ENCODE measurements at places on chromosomes 1 and 21. TPM values are rescaled to one million over a fixed set of nuclear protein-coding genes. Genes with fewer than 3 reads are reported as not detected.

Gene MTARC1
- not detected for total RNA-seq

Gene TRIM67
- not detected for total RNA-seq

Gene PLA2G2F
- not detected for total RNA-seq

Gene ZBTB37
- total RNA-seq = 1.6 TPM

GRCh38 chr1:230307213-230307612 is 118.9 kb downstream of the PGBD5 start:
- DNase-seq = no peak

DNA sequence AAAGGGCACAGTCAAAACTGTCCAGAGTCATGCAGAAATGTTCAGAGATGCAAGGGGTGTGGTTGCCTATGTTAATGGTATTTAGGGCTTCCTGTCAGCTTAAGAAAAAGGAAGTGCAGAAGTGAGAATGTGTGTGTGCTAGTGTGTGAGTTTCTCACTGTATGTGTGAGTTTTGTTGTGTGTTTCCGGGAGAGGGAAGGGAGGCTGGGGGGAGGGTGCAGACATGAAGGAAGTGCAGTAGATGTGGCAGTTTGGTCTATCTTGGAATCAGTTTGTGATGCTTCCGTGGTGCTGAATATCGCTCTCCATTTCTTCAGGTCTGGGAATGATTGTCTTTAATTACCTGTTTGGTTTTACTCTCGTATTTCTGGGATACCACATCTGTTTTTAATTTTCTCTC is 16.5 kb upstream of the ATP6V1G3 start:
- DNase-seq = peak; percentile 17

DNA sequence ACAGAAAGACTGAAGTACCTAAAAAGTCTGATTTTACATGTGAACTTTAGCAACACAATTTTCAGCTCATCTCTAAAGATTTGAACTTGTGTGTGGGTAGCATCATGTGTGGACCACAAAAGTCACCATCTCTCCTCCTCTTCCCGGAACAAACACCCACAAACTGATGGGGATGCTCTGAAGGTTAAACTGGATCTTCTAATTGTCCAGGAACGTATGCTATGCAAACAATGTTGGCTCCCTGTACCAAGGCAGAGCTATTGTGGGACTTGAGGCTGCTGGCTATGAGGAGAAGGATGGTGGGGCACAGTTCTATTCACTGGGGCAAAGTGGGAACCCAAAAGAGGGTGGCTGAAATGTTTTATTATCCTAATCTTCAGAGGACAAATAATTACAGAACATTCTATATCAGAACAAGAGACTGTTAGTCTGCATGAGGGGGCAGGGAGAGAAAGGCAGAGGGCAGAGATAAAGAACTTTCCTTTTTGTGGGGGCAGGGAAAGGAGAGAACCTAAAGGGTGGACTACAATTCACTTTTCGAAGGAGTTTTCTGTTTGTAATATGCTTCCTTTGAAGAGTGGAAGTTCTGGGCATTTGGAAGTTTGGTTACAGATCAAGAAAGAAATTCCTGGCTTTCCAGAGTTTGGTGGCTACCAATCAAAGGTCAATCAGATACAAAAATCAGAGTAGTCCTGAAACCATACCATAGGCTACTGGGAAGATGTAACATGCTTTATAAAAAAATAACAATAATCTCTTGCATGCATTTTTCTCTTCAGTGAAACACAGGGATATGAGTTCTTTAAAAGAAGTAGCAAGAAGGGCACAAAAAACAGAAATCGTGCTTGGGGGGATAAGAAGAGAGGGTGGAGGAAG is 62.9 kb downstream of the GADD45A start:
- DNase-seq = peak; percentile 69

GRCh38 chr1:58779801-58780382 is 4.0 kb downstream of the JUN start:
- peak; percentile 71 for DNase-seq

- no peak for DNase-seq
Observed at GRCh38 chr21:33268393-33268736, 2.2 kb downstream of the IL10RB start.

DNA sequence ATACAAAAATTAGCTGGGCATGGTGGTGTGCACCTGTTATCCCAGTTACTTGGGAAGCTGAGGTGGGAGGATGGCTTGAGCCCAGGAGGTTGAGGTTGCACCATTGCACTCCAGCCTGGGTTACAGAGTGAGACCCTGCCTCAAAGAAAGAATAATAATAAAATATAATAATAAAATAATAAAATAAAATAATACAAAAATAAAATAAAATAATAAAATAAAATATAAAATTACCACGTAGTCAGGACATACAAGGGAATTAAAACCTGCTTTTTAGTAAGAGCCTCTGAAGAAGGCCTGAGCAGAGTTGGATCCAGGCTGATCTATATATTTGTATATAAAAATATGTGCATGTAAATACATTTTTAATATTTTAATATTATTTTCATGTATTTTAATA is 41.7 kb downstream of the EPHB2 start:
- DNase-seq = no peak

- DNase-seq = no peak
Observed at GRCh38 chr21:39654951-39655350, 42.2 kb downstream of the B3GALT5 start.

DNA sequence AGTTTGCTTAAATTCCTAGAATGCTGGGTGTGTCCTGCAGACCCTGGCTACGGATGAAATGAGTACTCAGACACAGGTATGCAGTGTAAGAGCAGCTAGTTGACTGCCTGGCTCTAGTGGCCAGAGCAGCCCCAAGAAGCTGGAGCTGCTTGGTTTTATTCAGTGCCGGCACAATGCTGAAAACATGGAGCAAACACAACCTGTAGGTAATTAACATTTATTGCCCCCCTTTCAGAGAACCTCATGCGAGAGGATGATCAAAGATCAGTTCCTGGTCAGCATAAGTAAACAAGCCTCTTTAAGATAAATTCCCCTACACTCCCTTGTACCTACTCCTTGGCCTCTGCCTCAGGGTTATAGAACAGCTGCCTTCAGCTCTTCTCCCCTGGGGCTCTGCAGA is 43.2 kb downstream of the MRPS6 start:
- DNase-seq = no peak

DNA sequence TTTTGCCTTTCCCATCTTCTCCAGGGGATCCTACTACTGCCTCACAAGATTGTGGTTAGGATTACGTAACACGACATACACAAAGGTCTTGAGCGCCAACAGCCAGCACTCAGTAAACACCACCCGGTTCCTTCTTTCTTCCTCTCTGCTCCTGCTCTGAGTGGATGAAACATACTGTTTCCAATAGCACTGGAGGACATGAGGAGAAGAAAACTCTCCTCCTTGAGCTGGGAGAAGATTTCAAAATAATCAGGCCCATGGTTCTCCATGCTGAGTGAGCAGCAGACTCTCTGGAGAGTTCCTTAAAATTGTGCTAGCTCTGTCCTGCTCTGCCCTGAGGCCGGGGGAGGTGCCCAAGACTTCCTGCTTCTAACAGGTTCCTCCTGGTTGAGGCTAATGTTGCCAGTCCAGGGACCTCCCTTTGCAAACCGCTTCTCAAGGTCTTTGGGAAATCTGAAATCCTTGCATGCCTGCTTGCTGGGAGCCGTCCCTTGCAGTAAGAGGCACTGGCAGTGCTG is 29.4 kb upstream of the MX1 start:
- peak; percentile 22 for DNase-seq

DNA sequence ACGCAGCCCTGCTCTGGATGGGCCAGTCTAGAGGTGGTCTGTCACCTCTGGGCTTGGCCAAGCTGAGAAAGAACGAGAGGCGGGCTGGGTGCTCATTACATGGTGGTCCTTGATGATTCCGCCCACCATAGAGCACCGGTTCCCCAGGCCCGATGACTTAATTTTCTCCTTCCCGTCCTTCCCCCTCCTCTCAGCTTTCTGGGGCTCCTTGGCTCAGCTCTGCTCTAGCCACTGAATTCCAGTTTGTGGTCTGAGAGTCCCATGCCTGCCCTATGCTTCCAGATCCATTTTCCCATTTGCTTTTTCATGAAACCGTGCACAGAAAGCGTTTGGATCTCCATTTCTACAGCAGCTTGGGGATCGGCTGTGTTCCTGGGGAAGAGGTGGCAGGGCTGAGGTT is 318.5 kb upstream of the C1orf174 start:
- DNase-seq = no peak

- peak; percentile 20 for DNase-seq
Observed at GRCh38 chr1:89975540-89976125, 19.3 kb upstream of the ZNF326 start.
